ENCODE measurements at places on chromosomes 16 and 17.
A peak's percentile ranks its signal among the peaks of the same experiment; 100 is the strongest.

DNA sequence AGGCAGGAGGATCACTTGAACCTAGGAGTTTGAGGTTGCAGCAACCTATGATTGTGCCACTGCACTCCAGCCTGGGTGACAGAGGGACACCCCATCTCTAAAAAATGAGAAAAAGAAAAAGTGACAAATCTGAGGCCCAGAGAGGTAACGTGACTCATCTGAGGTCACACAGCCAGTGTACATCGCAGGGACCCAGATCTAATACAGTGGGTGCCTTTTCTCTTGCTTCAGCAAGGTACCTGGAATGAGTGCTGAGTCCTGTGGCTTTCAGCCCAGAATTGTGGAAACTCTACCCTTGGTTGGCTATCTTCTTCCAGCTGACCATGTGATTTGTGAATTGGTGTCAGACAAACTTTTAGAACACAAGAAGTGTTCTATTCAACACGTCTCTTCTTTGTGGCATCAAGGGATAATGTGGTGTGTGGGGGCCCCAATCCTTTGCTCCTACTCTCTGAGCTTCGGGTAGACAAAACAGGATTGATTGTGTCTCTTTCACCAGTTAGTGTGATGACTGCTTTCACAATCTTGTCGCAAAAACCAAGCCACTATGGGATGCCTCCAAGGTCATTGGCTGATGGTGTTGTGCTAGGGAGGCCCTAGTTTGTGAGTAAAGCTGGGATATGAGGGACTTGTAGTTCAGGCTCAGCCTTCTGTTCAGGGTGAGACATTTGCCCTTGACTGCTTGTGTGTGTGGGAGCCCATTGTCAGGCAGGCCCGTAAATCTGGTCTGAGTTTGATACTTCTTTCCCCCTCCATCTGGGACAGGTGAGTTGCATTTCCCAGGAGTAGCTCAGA lies 71.0 kb downstream of the MSI2 start:
- no peak for DNase-seq

GRCh38 chr16:87897521-87898505 lies 28.5 kb upstream of the SLC7A5 start:
- no peak for DNase-seq

- DNase-seq = no peak
Observed at GRCh38 chr17:11195801-11196200, 45.2 kb upstream of the SHISA6 start.

- DNase-seq = no peak
Observed at GRCh38 chr17:65485388-65486299, 75.8 kb downstream of the AXIN2 start.

DNA sequence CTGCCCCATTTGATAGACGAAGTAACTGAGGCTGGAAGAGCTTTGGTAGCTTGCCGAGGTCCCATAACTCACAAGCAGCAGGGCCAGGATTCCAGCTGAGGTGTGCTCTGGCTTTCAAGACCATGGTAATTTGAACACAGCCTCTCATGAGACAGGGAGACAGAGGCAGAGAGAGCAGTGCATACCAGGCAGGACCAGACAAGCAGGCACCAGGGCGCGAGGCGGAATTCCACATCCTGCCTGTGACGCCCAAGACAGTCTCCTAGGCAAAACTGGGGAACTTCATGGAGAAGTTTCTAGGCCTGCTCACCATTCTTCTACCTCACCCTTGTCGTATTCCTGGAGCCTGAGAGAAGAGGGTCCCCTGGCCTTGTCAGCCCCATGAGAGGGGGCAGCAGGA lies 19.2 kb downstream of the SDK2 start:
- DNase-seq = no peak

GRCh38 chr17:57097832-57098421 lies 12.9 kb downstream of the AKAP1 start:
- peak; percentile 25 for DNase-seq

DNA sequence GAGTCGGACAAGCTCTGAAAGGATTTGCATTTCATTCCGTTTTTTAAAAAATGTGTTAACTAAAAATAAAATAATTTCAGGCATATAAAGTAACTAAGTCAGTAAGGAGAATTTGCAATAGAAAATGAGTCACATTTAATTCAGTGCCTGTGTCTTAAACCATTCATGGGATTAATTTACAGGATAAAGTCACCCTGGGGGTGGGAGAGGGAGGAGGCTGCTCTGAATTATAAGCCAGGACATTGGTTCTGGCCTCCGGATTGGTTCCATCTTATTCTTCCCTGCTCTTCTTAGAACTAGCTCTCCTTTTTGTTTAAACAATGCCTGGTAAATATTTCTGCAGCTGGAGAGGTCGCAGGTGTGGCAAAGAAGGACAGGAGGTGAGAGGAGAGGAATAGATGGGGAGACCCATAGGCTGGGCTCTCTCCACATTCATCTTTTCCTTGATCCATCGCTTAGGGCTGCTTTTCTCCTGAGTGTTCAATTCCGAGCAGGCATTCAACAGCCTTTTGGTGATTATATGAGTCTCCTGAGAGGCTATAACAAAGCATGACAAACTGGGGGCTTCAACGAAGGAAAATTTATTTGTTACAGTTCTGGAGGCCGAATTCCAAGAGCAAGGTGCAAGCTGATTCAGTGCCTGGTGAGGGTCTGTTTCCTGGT lies 319.2 kb downstream of the PHKB start:
- DNase-seq = no peak

DNA sequence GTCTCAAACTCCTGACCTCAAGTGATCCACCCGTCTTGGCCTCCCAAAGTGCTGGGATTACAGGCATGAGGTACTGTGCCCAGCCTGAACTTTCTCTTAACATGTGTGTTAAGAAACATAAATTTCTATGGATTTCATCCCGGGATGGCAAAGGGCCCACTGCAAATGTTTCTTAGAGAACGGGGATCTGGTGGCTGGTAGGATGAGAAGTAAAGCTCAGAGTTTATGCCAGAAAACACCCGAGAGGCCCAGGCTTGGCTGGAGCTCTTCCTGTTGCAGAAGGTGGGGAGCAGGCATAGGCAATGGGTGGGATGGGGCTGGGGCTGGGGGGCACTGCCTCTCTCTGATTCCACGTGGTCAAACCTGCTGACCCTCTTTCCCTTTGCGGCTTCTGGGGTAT lies 5.6 kb upstream of the CARHSP1 start:
- DNase-seq = no peak

DNA sequence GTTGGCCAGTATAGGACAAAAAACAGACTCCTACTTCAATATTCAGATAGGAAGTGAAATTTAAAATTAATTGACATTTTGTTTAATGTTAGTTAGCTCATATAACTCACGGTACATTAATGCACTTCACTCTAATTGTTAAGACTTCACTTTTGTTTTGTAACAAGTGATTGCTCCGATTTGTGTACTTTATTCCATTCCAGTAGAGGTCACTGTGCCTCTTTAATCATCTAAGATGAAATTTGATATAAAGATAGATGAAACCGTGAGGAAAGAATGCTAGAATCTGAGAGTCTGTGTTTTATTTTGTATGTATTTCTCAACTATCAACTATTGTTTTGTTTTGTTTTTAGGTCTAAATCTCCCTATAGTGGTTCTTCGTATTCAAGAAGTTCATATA lies 29.0 kb downstream of the RBBP6 start:
- peak; percentile 1 for DNase-seq

DNA sequence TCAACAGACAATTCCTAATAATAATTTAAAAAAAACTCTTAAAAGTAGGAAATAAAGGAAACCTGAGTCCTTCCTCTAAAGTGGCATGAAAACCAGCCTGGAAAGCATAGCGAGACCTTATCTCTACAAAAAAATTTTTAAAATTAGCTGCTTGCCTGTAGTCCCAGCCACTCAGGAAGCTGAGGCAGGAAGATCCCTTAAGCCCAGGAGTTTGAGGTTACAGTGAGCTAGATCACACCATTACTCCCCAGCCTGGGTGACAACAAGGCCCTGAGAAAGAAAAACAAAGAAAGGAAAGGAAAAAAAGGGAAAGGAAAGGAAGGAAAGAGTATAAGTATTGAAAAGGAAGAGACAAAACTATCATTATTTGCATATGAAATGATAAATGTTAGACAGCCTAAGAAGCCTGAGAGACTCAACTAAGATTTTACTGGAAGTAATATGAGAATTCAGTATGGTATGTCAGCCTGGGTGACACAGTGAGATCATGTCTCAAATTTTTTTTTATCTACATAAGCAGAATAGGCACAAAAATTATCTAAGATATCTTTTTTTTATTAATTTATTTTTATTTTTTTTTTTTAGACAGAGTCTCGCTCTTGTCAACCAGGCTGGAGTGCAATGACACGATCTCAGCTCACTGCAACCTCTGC lies 113.0 kb downstream of the GOSR1 start:
- DNase-seq = no peak

- no peak for DNase-seq
Observed at GRCh38 chr16:67664258-67664657, 2.3 kb downstream of the ENKD1 start.

DNA sequence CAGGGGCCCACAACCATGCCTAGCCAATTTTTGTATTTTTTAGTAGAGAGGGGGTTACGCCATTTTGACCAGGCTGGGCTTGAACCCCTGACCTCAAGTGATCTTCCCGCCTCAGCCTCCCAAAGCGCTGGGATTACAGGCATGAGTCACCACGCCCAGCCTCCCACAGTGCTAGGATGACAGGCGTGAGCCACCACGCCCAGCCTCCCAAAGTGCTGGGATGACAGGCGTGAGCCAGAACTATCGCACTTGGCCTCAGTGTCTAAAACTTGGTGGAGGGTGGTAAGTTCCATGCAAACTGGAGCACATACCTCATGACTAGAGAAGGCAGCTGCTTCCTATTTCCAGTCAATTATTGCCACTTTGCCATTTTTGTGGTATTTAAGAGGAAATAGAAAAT lies 7.1 kb downstream of the HSD17B2 start:
- DNase-seq = no peak

DNA sequence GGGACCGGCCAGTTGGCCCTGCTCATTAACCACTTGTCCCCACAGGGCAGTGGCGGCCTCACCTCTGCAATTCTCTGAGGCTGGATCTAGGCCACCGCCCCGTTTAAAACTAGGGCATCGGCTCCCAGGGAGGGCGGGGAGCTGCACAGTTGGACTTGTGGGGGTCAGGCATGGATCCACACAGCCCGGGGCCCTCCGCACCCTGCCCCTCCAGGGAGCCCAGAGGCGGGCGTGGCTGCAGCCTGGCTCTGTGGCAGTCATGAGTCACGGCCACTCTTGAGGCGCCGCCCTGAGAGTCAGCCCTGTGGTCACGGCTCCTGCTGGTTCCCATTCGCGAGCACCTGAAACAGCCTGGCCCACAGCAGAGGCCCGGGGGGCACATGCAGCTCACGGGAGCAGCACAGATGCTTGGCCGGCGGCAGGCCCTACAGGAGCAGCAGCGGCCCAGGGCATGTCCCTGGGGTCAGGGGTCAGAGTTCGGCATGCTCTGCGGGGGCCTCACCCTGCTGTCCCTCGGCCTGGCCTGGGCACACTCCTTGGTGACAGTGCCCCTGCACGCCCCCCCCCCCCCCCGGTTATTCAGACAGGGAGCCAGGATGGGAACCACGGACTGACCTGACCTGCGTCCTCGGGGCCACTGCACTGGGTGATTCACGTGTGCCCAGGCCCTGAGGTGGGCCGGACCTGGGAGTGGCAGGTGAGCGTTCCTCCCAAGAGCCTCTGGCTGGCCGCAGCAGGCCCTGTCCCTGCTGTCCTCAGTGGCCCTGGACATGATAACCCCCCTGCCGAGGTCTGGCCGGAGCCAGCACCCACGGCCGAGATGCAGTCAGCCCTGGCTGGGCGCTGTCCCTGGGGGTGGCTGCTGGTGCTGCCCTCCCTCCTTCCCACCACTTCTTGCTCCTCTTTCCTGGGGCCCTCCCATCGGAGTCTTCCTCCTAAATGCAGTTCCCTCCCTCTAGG lies 8.2 kb downstream of the CAPN15 start:
- no peak for DNase-seq

DNA sequence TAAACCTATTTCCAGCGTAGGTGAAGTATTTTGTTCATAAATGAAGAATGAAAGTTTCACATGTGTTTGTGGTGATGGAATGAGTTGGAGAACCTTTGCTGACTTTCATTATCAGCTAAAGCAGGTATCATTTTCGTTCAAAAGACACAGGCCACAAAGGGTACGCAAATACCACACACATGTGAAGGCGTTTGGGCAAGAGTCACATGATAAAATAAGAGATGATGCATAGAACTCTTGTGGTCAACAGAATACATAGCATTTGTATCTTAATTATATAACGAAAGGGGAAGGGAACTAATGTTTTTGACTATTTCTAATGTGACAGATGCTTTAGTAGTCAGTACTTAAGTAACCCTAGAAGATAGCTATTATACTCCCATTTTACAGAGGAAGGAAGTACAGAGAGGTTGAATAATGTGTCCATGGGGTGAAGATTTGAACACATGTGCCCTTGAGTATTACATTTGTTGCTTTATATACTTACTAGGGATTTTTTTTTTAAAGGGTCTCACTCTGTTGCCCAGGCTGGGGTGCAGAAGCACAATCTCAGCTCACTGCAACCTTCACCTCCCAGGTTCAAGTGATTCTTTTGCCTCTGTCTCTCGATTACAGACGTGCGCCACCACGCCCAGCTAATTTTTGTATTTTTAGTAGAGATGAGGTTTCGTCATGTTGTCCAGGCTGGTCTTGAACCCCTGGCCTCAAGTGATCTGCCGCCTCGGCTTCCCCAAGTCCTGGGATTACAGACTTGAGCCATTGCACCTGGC lies 4.8 kb downstream of the RPA1 start:
- no peak for DNase-seq

DNA sequence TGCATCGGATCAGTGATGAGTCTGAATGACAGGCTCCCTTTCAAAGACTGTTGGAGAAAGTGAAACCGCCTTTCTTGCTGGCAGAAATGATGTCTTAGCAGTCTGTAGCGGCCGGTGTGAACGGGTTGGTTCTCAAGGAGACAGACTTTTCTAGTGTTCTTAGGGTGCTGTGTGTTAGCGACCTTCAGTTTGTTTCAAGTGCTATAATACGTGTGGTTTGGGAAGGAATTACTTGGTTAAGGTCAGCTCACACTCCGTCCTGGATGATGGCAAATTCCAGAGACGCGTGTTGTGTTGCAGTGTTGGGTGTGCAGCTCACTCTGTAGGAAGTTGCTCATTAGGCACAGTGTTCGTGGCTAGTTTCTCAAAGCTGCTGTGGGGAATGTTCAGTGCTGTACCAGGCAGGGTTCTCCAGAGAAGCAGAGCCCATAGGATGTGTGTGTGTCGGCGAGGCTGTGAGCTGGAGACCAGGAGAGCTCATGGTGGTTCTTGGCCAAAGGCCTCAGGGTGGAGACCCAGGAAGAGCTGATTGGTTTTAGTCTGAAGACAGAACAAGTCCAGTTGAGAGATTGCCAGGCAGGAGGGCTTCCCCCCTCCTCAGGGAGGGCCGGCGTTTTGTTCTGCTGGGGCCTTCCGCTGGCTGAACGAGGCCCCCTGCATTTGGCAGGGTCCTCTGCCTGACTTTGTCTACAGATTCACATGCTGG lies 37.6 kb downstream of the ZNF750 start:
- no peak for DNase-seq

- DNase-seq = no peak
Observed at GRCh38 chr17:76086384-76086783, 7.4 kb downstream of the ZACN start.

- no peak for DNase-seq
Observed at GRCh38 chr17:77838748-77839697, 119.5 kb upstream of the TNRC6C start.
